Left lobe of liver (tissue), 2 donors: ENCODE measurements at places on chromosomes 1 and 21. TPM values are rescaled to one million over a fixed set of nuclear protein-coding genes. Genes with fewer than 3 reads are reported as not detected.

- peak; percentile 77 for DNase-seq
Observed at GRCh38 chr1:112706505-112707220, at the start of gene RHOC. Gene RHOC (minus strand): TSS chr1:112707127. CDS start chr1:112703799, 3,328 bp downstream.

GRCh38 chr1:87386217-87386790, 57.6 kb downstream of the LMO4 start:
- DNase-seq: no peak

Gene FBXO42
- total RNA-seq: 9.0 TPM

Gene NEXN
- 0.68 TPM for total RNA-seq

Gene SFN
- 0.40 TPM for total RNA-seq
